ENCODE measurements at places on chromosomes 16 and 17.

GRCh38 chr17:4987767-4988567 is 492 bp upstream of the CAMTA2 start:
- DNase-seq = no peak

DNA sequence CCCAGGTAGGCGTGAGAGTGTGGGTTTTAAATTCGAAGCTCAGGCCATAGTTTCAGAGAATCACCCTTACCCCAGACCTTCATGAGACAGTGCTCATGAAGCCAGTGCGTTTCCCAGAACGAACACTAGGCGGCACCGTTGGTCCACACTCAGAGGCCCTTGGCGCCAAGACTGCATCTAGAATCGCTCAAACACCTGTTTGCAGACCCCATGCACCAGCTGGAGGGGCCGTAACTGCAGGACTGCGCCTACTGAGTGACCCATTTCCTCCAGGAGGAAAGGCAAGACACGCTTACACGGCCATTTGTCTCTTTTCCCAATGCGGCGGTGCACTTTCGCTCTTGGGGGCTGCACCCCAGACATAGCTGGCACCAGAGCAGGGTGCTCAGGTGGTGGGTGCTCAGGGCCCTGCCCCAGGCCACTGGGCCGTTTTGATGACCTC is 34.0 kb downstream of the ADGRG5 start:
- DNase-seq = peak; percentile 79

DNA sequence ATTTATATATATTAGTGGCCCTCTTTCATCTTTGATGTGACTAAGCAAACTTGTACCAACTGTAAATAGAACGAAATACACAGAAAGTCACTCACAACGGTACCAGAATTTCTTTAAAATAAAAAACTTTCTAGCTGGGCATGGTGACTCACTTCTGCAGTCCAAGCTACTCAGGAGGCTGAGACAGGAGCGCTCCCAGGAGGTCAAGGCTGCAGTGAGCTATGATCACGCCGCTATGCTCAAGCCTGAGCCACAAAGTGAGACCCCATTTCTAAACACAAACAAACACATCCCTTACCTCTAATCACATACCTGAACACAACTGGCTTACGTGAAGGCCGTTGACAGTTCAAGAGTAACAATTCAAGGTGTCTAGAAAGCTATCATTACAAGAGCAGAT is 29.7 kb downstream of the STAT5B start:
- DNase-seq = no peak

DNA sequence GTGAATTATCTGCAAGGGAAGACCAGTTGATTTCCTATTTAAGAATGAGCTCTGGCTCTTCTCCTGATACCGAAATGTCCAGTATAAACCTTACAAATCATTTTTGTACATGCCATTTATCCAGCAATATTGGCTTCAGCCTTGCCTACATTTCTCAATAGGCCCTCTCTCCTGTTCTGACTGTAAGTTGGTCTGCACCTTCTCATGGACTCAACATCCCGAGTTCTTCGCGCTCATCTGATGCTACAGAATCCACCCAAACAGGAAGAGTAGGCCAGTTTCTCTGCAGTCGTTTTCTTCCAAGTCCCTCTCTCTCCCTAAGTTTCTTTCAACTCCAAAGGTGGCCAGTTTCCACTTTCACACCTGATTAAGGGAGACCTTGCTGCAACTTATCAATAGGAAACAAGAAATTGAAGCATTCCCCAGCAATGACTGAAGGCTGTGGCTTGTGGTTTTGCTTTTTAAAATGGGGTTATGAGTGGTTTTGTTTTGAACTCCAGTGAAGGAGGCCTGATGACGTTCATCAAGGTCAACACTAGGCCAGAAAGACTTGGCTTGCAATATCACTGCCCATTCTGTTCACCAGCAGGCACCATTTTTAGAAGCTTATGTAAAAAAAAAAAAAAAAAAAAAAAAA is 383.0 kb downstream of the MAF start:
- no peak for DNase-seq

GRCh38 chr17:29461483-29462206 is 71.5 kb downstream of the TAOK1 start:
- DNase-seq = no peak
